ENCODE measurements at places on chromosomes 16 and 17.
A peak's percentile ranks its signal among the peaks of the same experiment; 100 is the strongest.

DNA sequence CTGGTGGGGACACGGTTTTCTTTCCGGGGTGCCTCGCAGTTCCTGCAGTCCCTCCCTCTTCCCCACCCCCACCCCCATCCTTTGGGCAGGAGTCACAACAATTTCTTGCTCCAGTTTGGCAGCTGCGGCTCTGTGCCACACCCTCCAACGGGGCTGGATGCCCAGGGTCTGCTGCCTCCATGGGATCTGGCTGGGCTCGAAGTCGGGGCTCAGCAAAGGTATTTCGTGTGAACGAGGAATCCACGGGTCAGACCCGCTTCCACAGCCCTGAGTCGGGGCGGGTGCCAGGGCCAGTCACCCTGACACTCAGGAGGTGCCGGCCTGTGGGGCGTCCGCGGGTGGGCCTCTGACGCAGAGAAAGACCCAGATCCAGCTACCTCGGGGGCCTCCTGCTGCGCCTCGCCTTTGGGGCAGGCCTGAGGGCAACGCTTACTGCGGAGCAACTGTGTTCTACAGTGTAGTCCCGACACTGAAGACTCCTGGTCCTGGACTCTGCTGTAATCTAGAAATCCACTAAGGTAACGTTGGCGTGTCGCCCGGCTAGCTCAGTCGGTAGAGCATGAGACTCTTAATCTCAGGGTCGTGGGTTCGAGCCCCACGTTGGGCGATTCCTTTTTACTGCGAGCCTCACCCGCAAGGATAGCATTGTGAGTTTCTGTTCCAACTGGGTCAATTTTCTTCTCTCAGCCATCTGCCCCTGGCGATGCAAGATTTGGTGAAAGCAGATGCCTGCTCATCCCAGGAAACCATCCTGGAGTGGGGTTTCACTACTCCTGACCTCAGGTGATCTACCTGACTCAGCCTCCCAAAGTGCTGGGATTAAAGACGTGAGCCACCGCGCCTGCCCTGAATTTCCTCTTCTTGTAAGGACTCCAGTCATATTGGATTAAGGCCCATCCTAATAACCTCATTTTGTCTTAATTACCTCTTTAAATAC is 12.6 kb upstream of the OR1F1 start:
- no peak for DNase-seq

- DNase-seq: no peak
Observed at GRCh38 chr16:69840975-69841374, 78.8 kb downstream of the WWP2 start.

DNA sequence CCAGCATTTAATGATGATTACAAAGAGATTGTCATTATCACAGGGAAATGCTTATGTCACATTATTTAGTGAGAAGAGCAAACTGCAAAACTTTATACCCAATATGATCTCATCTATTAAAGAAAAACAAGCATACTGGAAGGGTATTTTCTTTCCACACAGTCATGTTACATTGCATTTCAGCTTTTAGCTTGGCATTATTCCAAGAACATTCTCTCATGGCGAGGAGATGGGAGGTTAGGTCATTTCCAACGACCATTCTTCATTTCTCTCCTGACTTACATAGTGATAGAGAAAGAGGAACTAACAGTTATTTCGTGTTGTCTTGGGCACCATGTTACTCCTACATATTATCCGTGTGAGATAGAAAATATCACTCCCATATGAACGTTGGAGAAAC is 309.4 kb upstream of the XYLT1 start:
- DNase-seq: no peak

- no peak for DNase-seq
Observed at GRCh38 chr17:2916461-2916860, 120.2 kb downstream of the RAP1GAP2 start.

DNA sequence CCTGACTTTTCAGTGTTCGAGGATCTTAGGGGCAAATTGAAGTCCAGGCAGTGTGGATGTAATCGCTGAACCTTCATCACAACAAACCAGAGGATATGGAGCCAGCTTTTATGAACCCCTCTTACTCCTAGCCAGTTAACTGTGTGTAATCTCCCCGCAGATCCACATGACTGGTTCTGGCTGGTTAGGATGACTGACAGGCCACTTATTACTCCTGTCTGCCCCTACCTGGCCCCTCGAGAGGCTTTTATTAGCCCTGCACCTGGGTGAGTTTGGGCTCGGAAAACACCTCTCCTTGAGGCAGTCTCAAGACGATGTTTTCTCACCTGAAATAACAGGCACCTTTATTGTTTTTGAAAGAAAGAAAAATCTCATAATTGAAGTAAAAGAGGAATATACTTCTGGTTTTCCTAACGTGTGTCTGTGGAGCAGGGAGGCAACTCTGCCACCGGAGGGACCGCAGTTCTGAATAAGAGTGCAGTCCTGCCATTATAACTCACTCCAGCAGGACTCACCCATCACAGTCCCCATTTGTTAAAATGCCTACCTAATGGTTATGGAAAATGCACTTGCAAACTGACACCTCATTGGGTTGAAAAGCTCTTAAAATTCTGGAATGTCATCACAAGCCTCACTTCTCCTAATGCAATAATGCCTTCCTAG is 291.9 kb upstream of the N4BP1 start:
- no peak for DNase-seq

DNA sequence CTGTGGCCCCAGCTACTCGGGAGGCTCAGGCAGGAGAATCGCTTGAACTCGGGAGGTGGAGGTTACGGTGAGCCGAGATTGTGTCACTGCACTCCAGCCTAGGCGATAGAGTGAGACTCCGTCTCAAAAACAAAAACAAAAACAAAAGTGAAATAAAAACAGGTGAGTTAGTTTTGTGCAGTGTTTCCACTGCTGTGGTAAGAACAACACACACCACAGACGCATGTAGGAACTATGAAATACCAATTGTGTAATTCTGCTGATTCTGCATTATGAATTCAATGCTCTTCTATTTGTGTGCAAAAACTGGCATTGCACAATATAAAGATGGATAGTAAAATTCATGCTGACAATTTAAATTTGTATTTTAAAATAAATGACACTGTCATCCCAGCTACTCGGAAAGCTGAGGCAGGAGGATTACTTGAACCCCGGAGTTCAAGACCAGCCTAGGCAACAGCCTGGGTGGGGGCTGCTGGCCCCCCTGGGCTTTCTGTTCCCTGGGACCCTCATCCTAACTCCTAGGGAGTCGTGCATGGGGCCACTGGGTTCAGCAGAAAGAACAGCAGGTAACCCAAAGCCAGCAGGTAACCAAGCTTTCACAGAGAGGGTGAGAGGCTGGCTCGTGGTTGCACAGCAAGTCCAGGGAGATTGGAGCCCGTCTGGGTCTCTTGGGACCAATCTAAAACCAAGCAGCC is 10.6 kb upstream of the RHBDF2 start:
- peak; percentile 82 for DNase-seq

DNA sequence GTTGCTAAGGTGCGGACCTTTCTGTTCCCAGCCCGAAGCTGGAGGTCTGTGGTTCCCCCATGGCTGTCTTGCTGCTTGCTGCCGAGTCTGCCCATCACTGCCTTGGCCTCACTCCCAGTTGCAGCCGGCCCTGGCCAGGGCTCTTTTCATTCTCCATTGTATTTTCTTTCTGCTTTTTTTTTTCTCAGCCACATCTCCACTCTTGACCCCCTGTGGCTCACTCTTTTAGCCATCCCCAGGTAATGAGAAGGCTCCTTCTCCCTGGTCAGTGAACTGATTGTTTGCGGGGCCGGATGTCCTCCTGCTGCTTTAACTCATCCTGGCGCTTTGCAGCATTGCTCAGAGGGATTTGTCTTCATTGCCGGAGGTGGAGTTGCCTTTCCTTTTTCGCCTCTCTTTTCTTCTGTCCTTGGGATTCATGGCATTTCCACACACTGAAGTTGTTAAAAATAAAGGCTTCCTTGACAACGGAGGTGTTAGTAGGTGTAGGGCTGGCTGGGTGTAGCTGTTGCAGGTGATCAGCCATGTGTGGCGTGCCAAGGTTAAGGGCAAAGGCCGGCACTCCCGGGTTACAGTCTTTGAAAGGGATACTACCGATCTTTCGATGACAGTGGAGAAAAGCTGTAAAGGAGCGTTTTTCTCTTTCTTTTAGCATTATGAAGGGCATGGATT is 34.1 kb downstream of the MAP2K6 start:
- DNase-seq: no peak

GRCh38 chr17:17579691-17580090 is 11.8 kb downstream of the PEMT start:
- DNase-seq: no peak

- no peak for DNase-seq
Observed at GRCh38 chr17:80224683-80225082, 4.5 kb downstream of the SLC26A11 start.

- no peak for DNase-seq
Observed at GRCh38 chr17:78338486-78339259, 21.2 kb downstream of the SOCS3 start.

DNA sequence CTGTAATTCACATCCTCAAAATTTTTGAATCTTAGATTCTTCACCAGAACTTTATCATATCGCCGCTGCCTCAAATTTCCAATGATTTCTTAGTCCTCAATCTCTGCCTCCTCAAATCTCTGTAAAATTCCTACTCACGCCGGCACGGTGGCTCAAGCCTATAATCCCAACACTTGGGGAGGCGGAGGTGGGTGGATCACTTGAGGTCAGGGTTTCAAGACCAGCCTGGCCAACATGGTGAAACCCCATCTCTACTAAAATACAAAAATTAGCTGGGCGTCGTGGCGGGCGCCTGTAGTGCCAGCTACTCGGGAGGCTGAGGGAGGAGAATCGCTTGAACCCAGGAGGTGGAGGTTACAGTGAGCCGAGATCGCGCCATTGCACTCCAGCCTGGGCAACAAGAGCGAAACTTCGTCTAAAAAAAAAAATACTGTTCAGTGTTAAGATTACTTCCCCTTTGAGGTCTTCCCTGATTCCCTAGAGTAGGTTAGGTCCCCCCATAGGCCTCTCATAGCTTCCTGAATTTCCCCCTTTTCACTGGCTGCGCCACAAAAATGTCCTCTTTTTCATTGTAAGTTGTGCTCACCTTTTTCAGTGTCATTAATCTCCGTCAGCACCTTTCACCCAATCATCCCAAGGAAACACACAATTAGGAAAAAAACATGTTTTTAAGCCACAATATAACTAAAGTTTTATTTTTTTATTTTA is 919 bp upstream of the CBX1 start:
- DNase-seq: no peak

- DNase-seq: no peak
Observed at GRCh38 chr17:80504686-80505413, 28.4 kb upstream of the NPTX1 start.

- no peak for DNase-seq
Observed at GRCh38 chr16:78230832-78231231, 131.4 kb downstream of the WWOX start.

DNA sequence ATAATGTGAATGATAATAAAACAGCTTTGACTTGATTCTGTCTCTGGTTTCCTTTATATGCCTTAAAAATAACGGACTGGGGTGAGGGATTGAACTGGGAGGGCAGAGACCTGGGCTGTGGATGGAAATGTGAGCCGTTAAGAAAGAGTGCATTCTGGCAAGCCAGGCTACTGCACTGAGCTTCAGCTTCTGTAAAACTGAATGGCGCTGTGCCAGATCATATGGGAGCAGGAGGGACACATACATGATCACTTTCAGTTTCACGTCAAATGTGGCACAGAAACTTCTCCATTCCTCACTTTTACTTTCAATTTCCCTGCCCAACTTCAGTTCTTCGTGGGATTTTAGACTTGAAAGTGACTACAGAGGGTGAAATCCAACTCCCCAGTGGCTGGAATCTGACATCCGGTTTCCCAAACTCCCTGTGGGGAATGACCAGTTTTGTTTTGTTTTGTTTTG is 1.1 kb downstream of the MT2A start:
- DNase-seq: peak; percentile 96

GRCh38 chr16:29230671-29231096 is 175.8 kb downstream of the NPIPB11 start:
- no peak for DNase-seq

GRCh38 chr17:3809135-3809534 is 8.1 kb upstream of the ITGAE start:
- DNase-seq: no peak
